Right ventricle myocardium superior (tissue), 1 donor: ENCODE measurements at places on chromosomes 13 and 19.
A peak's percentile ranks its signal among the peaks of the same experiment; 100 is the strongest.

DNA sequence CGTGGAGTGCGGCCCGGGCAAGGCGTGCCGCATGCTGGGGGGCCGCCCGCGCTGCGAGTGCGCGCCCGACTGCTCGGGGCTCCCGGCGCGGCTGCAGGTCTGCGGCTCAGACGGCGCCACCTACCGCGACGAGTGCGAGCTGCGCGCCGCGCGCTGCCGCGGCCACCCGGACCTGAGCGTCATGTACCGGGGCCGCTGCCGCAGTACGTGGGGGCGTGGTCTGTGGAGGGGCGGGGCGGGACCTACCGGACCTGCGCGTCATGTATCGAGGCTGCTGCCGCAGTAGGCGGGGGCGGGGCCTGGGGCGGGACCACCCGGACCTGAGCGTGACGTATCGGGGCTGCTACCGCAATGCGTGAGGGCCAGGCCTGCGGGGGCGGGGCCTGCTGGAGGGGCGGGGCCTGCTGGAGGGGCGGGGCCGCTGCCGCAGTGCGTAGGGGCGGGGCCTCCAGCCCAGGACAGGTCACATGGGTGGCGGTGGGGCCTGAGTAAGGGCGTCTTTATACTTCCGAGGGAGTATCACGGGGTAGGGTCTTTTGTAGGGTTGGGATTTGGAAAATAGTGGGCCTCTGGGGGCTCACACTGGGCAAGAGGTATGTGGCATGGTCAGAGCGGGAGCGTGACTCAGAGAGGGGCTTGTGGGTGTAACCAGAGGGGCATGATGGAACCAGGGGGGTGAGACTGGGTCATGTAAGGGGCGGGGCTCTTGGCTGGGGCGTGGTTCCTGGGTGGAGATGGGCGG, 4.3 kb downstream of the FSTL3 start:
- DNase-seq, result peak; percentile 100

- DNase-seq, result no peak
Measured at GRCh38 chr13:51303063-51303552, 36.4 kb upstream of the SERPINE3 start.

DNA sequence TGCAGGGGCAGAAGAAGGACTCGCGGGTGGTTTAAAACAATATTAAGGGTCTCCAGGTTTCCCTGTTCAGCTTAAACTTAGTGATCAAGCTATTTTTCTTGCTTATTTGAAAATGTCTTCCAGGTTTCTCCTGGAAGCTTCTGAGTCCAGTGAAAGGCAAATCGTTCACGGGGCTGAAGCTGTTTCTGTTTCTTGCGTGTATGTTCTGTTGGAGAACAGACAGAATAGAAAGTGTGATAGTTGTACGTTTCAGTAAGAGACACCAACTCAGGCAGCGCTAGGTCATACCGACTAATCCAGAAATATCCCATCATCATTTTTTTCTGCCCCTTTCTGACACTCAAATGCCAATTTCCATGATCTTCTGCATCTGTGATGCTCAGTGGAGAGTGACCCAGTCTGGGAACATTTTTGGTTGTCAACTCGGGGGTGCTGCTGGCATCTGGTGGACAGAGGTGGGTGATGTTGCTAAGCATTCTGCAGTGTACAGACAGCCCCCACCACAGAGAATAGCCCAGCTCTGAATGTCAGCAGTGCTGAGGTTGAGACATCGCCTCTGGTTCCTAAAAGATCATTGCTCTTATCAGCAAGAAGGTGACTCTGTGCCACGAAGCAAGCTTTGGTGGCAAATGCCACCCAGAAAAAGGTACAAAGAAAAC, 4.3 kb downstream of the KLF2 start:
- DNase-seq, result no peak

DNA sequence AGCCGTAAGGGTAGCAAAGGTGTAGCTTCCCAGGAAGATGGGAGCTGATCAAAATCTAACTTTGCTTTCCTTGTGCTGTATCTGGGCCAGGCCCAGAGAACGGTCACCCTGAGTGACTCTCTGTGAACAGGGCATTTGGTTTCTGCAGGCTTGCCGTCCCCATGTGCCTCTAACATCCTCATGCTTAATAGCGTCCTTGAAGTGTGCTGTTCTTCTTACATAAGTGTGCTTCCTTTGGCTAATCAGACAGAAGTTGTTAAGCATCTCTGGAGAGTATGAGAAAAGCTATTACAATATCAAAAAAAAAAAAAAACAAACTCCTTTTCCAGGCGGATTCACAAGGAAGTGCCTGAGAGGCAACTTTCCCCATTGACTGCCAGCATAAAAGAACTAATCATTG, 503.7 kb downstream of the DIAPH3 start:
- no peak for DNase-seq

DNA sequence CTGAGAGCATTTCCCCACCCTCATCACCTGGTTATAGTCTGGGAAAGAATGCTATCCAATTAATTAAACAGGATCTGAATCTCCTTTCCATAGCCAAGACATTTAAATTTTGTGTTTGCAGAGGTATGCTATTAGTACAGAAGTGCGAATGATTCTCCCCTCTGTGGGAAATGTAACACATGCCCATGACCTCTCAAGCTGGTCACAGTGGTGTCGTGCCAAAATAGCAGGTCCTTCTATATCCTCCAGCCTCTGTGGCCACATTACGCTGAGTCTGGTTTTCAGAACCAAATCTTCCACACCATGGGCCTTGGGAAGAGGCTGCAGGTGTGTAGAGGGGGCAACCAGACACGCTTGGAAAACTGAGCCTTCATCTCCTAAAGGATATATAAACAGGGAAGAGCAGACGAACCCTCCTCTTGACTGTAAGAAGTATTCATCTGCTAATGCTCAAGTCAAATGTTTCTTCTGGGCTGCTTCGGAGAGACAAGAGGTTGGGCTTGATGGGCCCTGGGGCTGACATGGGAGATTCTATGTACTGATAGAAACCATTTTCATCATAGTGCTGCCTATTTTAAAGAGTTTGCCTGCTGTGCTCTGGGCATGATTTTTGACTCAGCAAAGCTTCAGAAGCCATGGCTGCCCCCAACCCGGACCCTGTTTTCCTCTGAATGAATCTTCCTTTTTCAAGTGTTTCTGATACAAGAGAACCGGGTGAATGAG, 197.6 kb downstream of the DNAJC15 start:
- no peak for DNase-seq

DNA sequence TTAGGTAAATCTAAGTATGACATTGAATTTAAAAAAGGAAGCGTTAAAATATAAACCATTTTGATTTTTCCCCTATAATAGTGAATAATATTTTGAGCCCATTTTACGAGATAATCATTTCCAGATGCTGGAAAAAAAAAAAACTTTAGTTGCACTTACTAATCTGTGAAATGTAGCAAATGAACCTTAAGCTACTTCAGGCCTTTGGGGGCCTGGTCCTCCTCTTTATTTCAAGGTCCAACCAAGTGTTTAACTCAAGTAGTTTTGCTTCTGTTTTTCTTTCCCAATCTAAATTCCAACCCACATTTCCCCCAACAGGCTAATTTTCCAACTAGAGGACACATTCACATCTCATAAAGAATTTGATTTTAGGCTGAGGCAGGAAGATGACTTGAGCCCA, 101.2 kb downstream of the TNFRSF19 start:
- no peak for DNase-seq

GRCh38 chr19:50777830-50778303, 7.6 kb downstream of the GPR32 start:
- no peak for DNase-seq

DNA sequence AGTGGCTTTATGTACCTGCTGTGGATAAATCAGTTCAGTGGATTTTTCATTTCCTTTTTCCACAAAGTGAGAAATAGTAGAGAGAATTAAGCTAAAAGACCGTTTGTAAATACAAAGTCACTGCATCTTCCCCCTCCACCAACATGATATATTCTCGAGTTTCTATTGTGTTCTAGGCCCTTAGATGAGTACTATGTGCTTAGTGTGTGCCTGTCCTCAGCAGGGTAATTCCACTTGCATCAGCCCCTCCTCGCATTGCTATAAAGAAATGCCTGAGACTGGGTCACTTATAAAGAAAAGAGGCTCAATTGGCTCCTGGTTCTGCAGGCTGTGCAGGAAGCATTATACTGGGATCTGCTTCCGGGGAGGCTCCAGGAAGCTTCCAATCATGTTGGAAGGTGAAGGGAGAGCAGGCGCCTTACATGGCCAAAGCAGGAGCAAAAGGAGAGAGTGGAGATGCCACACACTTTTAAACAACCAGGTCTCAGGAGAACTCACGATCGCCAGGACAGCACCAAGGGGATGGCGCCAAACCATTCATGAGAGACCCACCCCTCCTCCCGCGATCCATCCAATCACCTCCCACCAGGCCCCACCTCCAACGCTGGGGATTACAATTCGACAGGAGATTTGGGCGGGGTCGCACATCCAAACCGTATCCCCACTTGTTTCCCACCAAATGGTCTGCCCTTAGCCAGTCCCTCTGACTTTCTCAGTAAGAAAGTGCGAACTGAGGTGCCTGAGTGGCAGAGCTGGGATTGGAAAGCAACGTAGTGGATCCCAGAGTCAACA, 102.3 kb upstream of the ABCC4 start:
- no peak for DNase-seq

- DNase-seq, result no peak
Measured at GRCh38 chr13:74710006-74710405, 575.8 kb upstream of the KLF12 start.

DNA sequence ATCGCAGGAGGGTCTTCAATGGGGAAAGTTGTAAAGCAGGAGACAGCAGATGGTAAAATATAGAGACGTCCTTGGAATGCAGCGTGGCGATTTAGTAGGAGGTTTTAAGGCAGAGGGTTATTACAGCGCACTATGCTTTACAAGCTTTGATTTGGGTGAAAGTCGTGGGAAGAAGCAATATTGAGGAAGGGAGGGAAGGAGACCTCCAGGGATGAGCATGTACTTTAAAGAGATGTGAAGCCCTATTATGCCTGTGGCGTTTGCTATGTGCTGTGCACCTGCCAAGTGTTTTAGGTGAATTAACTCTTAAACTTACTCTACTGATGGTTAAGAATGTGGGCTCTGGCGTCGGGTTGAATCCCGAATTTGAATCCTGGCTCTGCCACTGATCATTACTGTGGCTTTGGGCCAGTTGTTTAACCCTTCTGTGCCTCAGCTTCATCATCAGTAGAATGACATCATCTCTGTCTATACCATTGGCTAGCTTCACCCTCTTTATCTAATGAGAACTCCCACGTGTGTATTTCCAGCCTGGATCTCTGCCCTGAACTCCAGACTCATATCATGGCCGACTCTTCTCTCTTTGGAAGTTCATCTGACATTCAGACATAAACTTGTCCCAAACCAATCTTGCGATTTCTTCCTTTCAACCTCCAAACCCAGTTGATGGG, 583 bp downstream of the CCDC61 start:
- DNase-seq, result peak; percentile 1

DNA sequence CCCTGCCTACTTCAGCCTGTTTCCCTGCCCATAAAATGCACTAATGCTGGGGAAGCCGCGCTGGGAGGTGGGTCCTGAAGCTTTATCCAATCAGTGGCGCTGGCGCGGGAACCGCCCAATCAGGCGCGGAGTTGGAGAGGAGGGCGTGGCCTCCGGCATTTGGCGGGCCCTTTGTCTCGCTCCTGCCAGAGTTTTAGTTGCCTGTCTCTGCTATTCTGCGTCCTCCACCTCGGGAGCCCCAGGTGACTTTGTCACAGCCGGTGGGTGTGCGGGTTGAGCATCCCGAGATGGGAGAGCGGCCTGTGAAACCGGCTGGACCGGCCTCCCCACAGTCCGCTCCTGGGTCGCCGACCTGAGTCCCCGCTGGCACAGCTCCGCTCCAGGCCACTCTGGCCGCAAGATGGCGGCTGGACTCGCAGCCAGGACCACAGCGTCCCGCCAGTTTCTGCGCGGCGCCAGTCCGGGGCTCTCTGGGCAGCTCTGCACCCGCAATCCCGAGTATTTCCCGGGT, 30.7 kb upstream of the ZNF429 start:
- peak; percentile 89 for DNase-seq

DNA sequence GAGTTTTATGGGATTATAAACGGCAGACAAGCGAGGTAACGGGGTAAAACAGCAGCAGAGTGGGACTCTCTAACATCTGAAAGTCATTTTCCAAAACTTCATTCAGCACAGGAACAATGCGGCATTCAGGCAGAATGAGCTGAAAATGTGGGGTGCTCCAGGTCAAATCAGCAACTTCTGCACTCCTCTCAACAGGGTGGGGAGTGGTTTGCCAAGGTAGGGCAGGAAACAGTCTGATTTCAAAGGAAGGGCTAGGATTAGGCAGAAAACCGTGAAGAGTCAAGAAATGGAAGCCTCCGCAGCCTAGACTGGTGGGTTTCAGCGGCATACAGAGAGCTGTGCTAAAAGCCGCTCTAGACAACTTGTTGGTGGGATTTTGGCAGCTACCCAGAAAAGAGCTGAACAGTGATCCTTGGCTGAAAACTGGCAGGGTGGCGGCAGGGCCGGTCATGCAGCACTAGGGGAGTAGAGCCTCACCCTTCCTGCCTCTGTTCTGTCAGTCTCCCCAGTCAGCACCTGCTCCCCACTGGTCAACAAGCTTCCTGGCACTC, 154.2 kb upstream of the KLF12 start:
- DNase-seq, result peak; percentile 57

GRCh38 chr19:45852983-45853382, 10.0 kb downstream of the SYMPK start:
- no peak for DNase-seq

GRCh38 chr19:15216363-15216762, 15.6 kb upstream of the NOTCH3 start:
- no peak for DNase-seq

DNA sequence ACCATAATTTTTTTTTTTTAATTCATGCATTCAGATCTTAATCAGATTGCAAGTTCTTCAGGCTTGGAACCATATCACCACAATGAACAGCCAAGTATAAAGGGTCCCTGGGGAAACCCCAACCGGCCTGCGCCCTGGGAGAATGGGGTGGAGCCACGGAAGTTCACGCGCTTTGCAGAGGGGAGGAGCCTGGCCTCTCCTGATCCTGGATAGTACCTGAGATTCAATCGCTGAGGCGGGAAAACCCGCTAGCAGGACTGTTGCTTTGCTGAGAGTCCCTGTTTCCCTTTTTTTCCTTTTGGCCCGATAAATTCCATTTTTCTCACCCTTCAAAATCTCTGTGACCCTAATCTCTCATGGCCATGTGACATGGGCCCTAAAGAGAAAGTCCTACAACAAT, 385.1 kb downstream of the IRS2 start:
- no peak for DNase-seq

- no peak for DNase-seq
Measured at GRCh38 chr13:80865329-80865728, 524.4 kb upstream of the SPRY2 start.

- DNase-seq, result no peak
Measured at GRCh38 chr13:65868099-65868498, 1362.0 kb downstream of the PCDH9 start.

GRCh38 chr13:36997716-36998427, 1.3 kb downstream of the ALG5 start:
- no peak for DNase-seq

GRCh38 chr13:114059946-114060860, 72.2 kb downstream of the RASA3 start:
- peak; percentile 81 for DNase-seq

GRCh38 chr19:49880162-49880869, 2.8 kb downstream of the TBC1D17 start:
- no peak for DNase-seq
